ENCODE measurements at places on chromosomes 11 and 22. TPM values are rescaled to one million over a fixed set of nuclear protein-coding genes. Genes with fewer than 3 reads are reported as not detected.

Gene RRP8
- 9.4 TPM for total RNA-seq

GRCh38 chr22:49963647-49964026 is 3.1 kb downstream of the PIM3 start:
- peak; percentile 59 for DNase-seq

Gene APOBEC3B
- total RNA-seq, result 2.4 TPM

- no peak for DNase-seq
These were observed 4.6 kb downstream of the PHOX2A start for GRCh38 chr11:72239313-72239848.

Gene RAB39A
- total RNA-seq, result 2.5 TPM

DNA sequence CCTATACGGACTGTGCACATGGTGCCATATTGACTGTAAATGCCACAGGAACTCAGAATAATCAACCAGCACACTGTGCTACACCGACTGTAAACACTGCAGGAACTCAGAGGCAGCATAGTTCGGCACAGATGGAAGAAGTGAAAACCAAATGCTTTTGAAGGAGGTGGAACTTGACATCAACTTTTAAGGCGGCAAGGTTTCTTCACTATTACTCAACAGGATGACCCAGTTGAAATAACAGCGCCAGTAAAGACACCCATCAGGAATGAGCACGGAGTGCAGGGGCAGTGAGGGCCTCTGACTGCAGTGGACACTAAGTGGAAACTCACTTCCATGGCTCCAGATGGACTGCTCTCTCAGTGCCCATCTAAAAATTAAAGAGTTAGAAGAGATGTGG is 15.7 kb downstream of the TESMIN start:
- no peak for DNase-seq

Gene THAP7
- total RNA-seq, result 54.9 TPM

DNA sequence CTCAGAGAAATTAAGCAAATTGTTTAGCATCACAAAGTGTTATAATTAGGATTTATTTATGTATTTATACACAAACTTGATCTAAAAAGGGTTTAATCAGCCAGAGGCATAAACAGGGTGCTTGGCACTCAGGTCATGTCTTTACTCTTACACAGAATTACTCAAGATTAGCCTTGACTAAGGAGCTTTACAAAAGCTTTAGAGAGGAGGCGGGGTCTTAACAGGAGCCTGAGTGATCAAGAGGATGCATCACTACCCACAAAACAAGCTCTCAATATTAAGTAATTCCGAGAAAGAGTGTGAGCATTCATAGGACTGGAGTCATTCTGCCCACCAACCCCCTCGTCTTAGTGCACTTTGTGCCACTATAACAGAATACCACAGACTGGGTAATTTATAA is 103.0 kb downstream of the SPATA19 start:
- no peak for DNase-seq

Gene PATE2
- not detected for total RNA-seq

Gene MS4A6E
- total RNA-seq, result not detected

DNA sequence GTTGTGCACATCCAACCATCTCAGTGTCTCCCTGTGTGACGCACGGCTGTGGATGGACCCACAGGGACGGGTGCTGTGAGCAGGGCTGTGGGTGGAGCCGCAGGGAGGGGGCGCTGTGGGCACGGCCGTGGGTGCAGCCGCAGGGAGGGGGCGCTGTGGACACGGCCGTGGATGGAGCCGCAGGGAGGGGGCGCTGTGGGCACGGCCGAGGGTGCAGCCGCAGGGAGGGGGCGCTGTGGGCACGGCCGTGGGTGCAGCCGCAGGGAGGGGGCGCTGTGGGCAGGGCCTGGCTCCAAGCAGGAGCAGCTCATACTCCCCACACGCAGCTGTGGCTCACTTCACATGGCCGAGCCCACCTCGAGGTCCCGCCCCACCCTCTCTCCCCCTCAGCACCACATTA is 6.0 kb upstream of the MAPK11 start:
- peak; percentile 82 for DNase-seq

Gene CRYBA4
- not detected for total RNA-seq

DNA sequence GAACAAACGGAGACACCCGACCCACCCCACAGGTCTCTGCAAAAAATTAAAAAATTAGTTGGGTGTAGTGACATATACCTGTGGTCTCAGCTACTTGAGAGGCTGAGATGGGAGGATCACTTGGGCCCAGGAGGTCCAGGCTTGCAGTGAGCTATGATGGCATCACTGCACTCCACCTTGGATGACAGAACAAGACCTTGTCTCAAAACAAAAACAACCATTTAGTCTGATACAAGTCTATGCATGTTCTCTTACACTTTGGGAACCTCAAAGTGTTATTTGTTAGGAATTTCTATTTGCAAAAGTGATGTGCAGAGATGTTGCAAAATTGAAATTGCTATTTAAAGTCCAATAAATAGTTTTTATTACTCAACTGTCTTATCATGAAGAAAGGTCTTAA is 14.3 kb downstream of the ATG13 start:
- no peak for DNase-seq

DNA sequence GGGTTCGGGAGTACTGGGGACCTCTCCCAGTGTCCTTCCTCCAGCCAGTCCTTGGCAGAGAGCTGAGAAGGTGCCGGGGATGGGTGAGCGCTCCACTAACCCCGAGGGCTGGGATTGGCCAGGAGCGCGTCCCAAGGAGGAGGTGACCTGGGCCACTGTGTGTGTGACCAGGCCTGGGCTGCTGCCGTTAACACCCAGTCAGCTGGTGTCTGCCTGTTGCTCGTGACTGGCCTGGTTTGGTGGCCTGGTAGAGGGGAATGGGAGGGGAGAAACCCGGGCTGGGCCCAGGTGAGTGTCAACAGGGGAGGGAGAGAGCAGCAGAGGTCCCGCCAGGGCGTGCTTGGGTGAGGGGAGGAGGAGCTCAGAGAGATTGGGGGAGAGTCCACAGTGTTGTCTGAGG is 29.9 kb upstream of the GRAMD4 start:
- DNase-seq, result peak; percentile 58

GRCh38 chr11:24413391-24413790 is 83.5 kb upstream of the LUZP2 start:
- no peak for DNase-seq

DNA sequence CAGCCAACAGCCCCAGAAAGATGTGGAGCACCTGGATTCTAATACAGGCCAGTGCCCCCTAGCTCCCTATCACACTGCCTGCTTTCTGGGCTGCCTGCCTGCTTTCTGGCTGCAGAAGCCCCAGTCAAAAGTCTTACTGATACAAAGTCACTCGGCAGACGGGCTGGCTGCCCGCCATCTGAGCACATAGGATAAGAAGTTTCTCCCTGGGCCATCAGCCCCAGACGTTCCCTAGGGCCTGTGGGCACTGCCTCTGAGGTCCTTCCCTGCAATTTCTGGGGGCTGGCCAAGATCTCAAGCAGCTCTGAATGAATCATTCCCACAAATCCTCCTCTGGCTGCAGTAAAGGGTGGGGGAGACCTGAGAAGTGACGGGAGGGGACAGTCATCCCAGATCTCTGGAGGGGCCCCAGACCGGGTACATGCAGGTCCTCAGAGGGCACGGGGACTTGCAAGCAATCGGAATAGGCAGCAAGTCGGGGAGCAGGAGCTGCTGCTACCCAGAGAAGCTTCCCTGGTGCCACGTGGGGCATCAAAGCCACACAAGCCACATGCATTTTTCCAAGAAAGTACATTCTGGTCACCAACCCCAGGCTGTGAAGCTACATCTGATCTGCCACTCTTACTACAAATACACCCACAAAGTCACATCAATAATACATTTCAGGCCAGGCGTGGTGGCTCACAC is 4.7 kb downstream of the TPST2 start:
- peak; percentile 72 for DNase-seq

Gene ZC3H12C
- 23.3 TPM for total RNA-seq

Gene MS4A5
- not detected for total RNA-seq

DNA sequence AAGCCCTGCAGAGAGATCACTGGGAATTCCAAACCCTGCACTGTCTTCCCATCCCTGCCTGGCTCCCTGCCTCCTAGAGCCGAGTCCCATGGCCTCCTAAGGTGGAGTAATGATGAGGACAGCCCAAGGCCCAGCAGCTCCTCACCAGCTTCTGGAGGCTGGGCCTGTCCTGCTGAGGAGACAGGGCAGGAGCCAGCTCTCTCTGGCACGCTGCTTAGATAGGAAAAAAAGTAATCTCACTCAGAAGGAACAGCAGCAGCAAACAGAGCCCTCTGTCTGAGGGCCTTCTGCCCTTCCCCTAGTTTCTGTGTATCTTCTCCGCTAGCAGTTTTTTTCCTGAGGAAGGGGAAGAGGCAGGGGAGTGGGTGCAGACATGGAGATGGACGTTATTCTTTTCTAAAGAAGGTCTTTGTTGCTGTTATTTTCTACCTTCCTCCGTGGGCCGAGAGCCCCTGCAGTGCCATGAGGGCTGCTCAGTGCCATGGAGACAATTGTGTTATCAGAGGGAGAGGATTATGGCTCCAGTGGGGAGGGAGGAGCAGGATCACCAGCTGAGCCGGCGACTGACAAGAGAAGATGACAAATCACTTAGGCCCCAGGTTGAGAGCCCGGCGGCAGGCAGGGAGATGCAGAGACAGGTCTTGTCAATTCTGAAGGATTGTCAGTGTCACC is 315.3 kb downstream of the BUD13 start:
- DNase-seq, result peak; percentile 59

DNA sequence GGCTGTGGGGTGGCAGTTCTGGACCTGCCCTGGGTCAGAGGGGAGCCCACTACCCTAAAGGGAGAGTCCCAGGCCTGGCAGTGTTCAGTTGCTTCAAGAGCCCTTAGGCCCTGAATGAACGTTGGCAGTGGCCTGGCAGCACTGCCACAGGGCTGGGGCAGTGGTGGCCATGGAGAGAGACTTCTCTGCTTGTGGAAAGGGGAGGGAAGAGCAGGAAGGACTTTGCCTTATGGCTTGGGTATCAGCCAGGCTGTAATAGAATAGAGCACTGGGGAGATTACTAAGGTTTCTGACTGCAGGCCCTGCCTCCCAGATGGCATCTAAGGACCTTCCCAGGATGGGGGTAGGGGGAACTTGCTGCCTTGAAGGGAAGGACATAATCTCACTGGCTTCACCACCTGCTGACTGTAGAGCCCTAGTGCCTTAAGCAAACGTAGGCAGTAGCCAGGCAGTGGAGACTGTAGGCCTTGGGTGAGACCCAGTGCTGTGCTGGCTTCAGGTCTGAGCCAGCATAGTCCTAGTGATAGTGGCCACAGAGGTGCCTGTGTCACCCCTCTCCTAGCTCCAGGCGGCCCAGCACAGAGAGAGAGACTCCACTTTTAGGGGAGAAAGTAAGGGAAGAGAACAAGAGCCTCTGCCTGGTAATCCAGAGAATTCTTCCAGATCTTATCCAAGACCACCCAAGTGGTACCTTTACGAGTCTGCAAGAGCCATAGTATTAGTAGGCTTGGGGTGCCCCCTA is 27.6 kb downstream of the PLA2G6 start:
- no peak for DNase-seq

Gene CRYBB2
- total RNA-seq, result not detected

Gene LARGE2
- 7.1 TPM for total RNA-seq

DNA sequence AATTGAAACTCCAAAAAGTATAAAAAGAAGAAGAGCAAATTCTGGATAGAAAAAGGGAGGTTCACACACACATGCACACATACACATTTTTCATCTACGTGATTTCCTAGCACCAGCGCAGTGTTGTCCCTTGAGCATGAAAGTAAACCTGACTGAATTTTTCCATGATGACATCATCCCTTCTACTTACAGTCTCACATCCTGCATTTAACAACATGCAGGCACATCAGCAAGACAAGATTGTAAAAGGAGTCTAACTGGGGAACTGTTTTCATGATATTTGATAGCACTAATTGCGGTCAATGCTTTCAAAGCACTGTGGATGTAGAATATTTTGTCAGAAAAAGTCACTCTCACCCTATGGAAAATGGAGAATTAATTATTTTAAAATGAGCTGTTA is 36.6 kb downstream of the GAS2 start:
- DNase-seq, result no peak

Gene ANO5
- total RNA-seq, result 7.8 TPM

- no peak for DNase-seq
These were observed 1495.7 kb downstream of the TBC1D22A start for GRCh38 chr22:48258064-48258701.

- no peak for DNase-seq
These were observed 3.2 kb downstream of the DTX4 start for GRCh38 chr11:59175091-59175501.

DNA sequence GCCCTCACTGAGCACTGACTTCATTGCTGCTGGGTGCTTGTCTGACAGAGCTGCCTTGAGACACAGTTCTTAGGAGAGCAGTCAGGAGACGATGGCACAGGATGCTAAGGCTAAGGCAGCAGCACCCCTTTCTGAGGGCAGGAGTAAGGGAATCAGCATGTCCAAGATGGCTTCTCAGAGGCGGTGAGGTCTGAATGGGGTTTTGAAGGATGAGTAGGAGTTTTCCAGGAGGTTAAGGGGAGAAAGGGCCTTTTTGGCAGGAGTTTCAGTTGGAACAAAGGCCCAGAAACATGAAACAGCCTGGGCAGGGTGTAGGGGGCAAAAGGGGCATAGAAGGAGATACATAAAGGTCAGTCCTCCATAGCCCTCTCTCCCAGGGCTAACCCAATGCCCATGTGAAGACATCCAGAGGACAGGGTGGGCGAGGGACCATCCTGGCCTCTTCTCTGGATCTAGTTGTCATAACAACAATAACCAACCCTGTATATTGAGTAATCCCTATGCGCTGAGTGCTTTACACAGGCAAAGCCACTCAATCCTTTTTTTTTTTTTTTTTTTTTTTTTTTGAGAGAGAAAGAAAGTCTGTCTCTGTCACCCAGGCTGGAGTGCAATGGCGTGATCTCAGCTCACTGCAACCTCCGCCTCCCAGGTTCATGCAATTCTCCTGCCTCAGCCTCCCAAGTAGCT is 19.0 kb downstream of the CYTH4 start:
- DNase-seq, result no peak

GRCh38 chr11:11732116-11732515 is 109.7 kb upstream of the USP47 start:
- no peak for DNase-seq

DNA sequence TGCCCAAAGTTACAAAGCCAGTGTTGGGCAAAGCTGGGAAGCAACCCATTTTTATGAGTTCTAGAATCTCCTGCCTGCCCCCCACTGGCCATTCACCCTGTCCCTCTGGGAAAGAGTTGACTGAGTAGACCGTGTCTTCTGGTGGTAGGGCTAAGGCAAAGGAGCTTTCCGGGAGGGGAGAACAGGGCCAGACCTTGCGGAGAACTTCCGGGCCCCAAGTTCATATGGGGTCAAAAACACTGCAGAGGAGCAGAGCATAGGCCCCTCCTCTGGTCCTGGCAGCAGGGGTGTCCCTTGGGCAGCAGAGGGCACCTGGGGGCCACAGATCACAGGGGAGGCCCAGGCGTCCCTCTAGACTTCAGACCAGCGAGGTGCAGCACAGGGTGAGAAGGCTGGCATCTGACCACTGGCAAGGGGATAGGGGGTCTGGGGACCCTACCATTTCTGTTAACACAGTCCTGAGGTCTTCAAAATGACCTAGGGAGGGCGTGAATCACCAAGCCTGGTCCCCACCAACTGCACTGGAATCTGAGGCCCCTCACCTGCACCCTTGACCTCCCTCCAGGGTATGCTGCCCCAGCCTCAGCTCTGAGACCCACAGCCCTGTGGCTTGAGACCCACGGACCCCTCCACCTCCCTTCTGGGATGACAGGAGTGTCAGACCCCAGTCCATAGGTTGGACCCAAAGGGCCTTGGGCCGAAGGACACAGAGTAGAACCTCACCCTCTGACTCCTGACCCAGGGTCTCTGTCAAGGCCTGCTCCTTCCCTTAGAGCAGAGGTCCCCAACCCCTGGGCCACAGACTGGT is 1.3 kb upstream of the ARAP1 start:
- DNase-seq, result no peak

Measured in adrenal gland (tissue), 19 donors.